Tibial nerve (tissue), 4 donors: ENCODE measurements at places on chromosomes 5 and 9. TPM values are rescaled to one million over a fixed set of nuclear protein-coding genes. Genes with fewer than 3 reads are reported as not detected.

The GLRA1 gene
- not detected for total RNA-seq

The HMCN2 gene
- 0.90 TPM for total RNA-seq

The FAT2 gene
- not detected for total RNA-seq

The FOXD4L5 gene
- total RNA-seq = not detected

- DNase-seq = no peak
- no peaks in the 10 kb centered on the region for H3K36me3 ChIP-seq
- no peak overlapping the region for H3K4me3 ChIP-seq
- no peak overlapping the region for H3K27ac ChIP-seq
- no peaks in the 10 kb centered on the region for H3K27me3 ChIP-seq
Observed at GRCh38 chr9:109590966-109591365, 92.9 kb upstream of the PTPN3 start.

DNA sequence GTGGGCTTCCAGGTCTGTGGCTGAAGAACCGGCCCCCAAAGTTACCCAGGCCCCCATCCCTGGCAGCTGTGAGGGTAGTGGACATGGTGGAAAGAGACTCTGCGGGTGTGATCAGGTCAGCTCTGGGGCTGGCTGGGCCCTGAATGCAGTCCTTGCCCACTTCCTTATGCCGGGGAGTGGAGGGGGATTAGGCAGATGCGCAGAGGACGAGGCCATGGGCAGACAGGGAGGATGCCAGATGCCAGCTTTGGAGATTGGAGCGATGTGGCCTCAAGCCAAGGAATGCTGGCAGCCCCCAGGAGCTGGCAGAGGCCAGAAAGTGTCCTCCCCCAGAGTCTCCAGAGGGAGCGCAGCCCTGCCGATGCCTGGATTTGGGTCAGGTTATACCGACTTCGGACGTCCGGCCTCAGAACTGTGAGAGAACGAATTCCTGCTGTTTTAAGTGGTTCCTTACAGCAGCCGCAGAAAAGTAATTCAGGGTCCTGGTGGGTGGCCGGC lies 69.8 kb downstream of the ADAMTS2 start:
- H3K4me3 ChIP-seq = no peak overlapping the region
- DNase-seq = no peak
- no peaks in the 10 kb centered on the region for H3K27me3 ChIP-seq
- H3K36me3 ChIP-seq = no peaks in the 10 kb centered on the region
- peak overlapping the region; percentile 80 for H3K27ac ChIP-seq
- peaks cover 74% of the 10 kb centered on the region for H3K4me1 ChIP-seq

DNA sequence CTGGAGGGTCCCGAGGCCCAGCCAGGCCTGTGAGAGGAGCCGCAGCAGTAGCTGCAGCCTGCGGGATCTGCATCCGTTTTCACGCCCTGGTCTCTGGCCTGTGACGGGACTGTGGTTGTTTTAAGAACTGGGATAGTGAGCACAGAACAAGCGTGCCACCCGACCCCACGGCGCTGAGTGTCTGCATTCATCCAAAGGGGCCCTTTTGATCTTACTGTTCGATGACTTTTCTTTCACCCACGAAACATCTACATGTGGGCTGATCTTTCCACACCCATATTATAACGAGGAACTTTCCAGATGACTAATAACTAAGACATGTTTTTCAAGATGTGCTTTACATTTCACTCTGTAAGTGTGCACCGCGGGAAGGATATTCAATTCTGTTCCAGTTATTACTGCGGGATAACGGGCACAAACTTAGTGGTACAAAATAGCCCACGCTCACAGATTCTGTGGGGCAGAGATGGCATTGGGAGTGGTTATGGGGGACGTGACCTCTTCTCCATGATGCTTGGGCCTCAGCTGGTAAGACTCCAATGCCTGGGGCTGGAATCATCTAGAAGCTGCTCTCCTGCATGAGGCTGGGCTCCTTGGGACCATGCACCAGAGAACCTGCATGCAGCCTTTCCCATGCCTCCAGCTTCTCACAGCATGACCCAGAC lies 165.0 kb downstream of the SYK start:
- H3K4me1 ChIP-seq = no peaks in the 10 kb centered on the region
- no peak for DNase-seq
- no peaks in the 10 kb centered on the region for H3K27me3 ChIP-seq
- H3K4me3 ChIP-seq = no peak overlapping the region

DNA sequence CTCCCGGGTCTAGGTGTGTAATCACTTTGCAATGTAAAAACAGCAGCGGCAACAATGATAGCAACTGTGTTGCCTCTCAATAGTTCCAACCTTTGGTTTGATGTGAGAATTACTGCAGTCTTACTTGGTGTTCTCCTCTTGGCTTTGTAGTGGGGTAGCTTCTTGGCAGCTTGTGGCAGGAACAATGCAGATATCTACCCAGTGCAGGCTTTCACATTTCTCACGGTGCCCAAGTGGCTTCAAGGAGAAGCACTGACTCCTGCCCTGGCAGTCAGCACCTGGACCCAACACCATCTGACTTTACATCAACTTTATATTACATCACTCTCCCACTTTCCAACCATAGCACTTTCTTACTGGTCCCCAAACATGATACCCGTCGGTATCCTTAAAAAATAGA lies 28.4 kb upstream of the TIFAB start:
- no peaks in the 10 kb centered on the region for H3K36me3 ChIP-seq
- no peak for DNase-seq
- H3K4me3 ChIP-seq = no peak overlapping the region

DNA sequence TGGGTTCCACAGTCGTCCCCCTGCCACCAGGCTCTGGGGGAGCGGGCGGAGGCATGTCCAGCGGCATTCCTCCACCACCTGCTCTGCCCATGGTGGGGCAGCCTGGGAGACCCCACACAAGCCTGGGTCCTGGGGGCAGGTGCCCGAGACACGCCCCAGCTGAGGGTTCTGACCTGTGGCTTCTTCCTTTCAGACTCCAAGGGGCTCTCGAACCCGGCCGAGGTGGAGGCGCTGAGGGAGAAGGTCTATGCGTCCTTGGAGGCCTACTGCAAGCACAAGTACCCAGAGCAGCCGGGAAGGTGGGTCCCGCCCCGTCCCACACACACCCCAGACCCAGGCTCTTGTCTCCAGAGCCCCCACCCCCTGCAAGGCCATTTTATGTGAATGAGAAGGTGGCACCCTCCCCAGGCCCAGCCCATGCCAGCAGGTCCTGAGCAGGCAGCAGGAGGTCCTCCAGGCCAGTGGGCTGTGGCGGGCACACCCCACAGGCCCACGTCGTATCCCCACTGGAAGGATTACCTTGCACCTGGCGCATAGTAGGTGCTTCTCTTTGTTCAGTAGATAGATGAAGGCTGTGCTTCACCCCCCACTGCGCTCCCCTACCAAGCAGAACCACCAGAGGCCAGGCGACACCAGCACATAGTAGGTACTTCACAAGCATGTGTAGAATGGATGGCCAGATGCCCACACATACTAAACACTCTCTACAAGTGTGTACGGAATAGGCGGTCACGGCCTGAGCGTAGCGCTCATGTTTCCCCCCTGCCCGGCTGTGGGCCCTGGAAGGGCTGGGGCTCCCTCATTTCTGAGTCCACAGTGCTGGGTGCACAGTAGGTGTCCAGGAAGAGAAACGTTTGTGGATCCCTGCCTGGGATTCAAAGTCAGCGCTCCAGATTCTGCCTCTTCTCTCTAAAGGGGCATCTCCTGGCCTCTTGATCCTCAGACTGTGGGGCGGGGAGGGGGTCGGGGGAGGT lies 107.9 kb downstream of the RXRA start:
- peak overlapping the region; percentile 87 for H3K27ac ChIP-seq
- no peaks in the 10 kb centered on the region for H3K27me3 ChIP-seq
- no peak overlapping the region for H3K4me3 ChIP-seq
- peaks cover 2% of the 10 kb centered on the region for H3K36me3 ChIP-seq
- DNase-seq = no peak
